ENCODE measurements at places on chromosomes 1 and 21. TPM values are rescaled to one million over a fixed set of nuclear protein-coding genes. Genes with fewer than 3 reads are reported as not detected.

Gene MYOM3
- 20.5 TPM for polyA plus RNA-seq

Gene ATP1A2
- 5.5 TPM for polyA plus RNA-seq

Gene DIPK1A
- polyA plus RNA-seq = 6.1 TPM

Gene RIPPLY3
- polyA plus RNA-seq = 0.26 TPM

Measured in kidney (tissue), 22 donors.